CD8-positive, alpha-beta memory T cell (primary cell): ENCODE measurements at places on chromosomes 3 and 15. TPM values are rescaled to one million over a fixed set of nuclear protein-coding genes. Genes with fewer than 3 reads are reported as not detected.
A peak's percentile ranks its signal among the peaks of the same experiment; 100 is the strongest.

The ZNF662 gene
- not detected for polyA plus RNA-seq

DNA sequence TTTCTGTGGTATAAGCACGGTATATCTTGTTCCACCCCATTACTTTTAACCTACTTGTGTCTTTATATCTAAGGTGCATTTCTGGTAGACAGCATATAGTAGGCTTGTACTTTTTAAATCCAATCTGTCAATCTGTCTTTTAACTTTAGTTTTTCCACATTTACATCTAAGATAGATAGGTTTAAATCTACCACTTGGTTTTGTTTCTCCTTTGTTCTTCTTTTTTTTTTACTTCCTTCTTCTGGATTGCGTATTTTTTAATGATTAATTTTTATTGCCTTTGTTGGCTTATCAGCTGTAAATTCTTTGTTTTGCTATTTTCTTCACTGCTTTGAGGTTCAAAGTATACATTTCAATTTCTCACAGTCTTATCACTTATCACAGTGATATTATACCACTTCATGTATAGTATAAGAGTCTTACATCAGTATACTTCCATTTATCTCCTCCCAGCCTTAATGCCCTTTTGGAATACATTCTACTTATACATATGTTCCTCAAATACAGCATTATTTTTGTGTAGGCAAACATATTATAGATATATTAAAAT lies 31.0 kb downstream of the IQCB1 start:
- peaks cover 9% of the 10 kb centered on the region for H3K36me3 ChIP-seq
- H3K4me1 ChIP-seq = no peaks in the 10 kb centered on the region
- H3K27me3 ChIP-seq = no peaks in the 10 kb centered on the region
- no peak overlapping the region for H3K27ac ChIP-seq
- H3K4me3 ChIP-seq = no peak overlapping the region

DNA sequence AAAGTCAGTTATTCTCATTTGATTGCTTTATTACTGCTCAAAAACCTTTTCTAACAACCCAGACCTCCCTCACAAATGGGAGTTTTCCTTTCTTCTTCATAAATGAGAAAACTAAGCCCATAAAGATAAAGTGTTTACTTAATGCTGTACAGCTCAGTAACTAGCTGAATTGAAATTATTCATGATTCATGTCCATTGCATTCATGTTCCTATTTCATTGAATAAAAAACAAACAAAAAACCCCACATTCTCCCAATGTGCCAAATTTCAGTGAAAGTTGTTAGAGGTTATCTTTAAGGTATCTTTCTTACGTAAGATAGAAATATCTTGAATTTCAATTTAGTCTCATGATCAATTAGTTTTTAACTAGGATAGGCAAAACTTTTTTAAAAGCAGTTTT lies 2.8 kb downstream of the PLSCR2 start:
- H3K4me3 ChIP-seq = no peak overlapping the region
- peaks cover 8% of the 10 kb centered on the region for H3K4me1 ChIP-seq
- no peak overlapping the region for H3K27ac ChIP-seq
- DNase-seq = no peak
- no peaks in the 10 kb centered on the region for H3K36me3 ChIP-seq

DNA sequence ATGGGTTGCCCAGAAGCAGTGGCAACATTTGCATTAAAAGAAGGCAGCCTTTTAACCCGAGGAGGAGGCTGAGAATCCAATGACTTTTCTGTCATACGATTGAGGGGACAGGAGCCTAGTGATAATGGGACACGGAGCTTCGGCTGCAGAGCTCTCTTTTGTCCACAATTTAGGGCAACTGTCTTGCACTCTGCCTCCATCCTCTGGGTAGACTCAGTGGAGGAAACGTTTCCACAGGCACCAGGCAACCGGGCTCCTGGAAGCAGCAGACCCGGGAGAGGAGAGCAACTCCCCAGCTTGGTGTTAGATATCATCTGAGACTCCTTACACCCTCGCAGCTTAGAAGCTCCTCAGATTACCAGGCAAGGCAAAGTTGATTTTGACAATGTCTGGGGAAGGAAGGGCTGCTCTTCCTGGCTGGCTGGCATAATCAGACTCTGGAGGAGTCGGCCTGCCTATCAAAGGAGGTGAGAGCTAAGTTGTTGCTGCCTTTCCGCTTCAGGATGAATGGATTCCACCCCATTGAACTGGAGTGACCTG lies 43.5 kb upstream of the RNU6-1 start:
- no peaks in the 10 kb centered on the region for H3K36me3 ChIP-seq
- no peak for DNase-seq
- H3K4me3 ChIP-seq = no peak overlapping the region
- H3K27ac ChIP-seq = peak overlapping the region; percentile 21
- no peaks in the 10 kb centered on the region for H3K27me3 ChIP-seq
- H3K4me1 ChIP-seq = no peaks in the 10 kb centered on the region

DNA sequence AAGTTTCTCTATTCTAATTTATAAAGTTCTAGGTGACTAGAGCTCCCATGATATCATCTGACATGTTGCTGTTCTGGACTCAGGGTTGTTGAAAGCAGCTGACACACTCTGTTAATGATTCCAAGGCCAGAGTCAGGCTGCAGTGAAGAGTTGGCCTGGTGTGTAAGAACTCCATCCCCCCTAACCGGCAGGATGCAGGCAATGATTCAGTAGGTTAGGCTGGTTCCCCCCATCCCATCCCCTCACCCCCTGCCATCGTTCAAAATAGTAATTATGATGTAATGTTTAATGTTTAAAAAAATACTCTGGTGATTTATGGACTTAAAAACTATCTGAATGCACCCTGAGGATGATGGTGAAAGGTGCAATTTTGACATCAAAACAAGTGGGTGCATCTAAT lies 4.6 kb upstream of the TRIM71 start:
- no peak overlapping the region for H3K4me3 ChIP-seq
- H3K27me3 ChIP-seq = peaks cover 6% of the 10 kb centered on the region
- H3K4me1 ChIP-seq = no peaks in the 10 kb centered on the region

DNA sequence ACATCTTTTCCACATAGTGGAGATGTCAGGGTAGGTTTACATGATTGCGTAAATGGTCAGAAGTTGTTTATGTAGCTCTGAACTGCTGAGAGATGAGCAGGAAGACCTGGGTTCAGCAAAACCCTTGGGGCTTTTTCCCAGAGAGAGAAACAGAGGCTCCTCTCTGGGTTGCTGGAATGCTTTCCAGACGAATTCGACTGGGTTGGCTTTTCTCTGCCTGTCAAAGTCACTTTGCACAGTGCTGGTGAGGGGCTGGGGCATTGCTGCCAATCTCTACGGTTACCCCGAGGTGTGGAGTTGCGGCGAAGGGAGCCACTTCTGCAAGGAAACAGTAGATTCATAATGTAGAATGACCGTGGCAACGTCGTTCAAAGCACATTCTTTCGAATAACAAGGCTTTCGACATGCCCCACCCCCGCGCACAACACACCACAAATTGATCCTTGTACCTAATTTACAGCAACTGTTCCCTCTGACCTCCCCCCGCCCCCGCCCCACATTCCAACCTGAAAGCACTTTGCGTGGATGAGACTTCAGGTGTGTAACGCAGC lies 950 bp upstream of the CNTN4 start:
- no peak overlapping the region for H3K4me3 ChIP-seq
- no peaks in the 10 kb centered on the region for H3K36me3 ChIP-seq
- no peaks in the 10 kb centered on the region for H3K4me1 ChIP-seq

GRCh38 chr3:161798016-161798415 lies 301.4 kb downstream of the OTOL1 start:
- DNase-seq = no peak
- H3K27me3 ChIP-seq = no peaks in the 10 kb centered on the region
- no peaks in the 10 kb centered on the region for H3K36me3 ChIP-seq
- no peak overlapping the region for H3K4me3 ChIP-seq
- H3K4me1 ChIP-seq = no peaks in the 10 kb centered on the region
- no peak overlapping the region for H3K27ac ChIP-seq
